ENCODE measurements at places on chromosomes 12 and 14.

DNA sequence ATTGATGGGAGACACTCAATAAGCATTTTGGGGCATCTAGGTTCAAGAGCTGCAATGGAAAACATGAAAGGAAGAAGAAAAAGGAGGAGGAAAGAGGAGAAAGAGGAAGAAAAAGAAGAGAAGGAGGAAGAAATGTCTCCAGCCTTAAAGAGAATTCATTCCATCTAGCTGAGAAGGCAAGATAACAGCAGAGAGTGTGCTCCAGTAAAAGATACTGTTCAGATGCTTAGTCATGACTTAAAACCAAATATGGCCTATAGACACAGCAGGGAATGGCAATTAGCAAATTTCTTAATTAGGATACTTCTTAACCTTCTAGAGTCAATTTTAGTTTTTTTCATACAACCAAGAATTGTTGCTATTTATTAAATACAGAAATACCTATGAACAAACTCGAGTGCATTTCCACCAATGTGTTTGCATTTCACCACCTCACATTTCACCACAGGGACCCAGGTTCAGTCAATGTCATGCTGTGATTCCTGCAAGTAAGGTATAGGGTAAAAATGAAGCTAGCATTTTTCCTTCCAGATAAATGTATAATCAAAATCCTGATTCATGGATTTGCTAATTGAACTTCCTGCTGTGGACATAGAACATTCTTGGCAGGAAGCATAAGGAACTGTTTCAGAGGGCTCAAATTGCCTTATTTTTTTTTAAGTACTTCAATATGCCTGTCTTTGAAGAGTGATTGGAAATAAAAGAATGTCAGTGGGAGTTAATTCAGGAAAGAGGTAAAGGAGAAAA, 177.8 kb downstream of the RPS29 start:
- no peak for DNase-seq

DNA sequence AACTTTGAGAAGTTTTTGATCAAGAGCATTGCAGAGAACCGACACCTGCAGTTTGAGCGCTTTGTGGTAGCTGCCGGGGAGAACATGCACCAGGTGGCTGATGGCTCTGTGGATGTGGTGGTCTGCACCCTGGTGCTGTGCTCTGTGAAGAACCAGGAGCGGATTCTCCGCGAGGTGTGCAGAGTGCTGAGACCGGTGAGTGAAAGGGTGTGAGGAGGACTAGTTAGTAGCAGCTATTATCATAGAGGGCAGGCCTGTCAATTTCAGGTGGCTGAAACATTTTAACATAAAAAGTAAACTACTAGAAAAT, 27.0 kb upstream of the HIGD1C start:
- DNase-seq = no peak

GRCh38 chr12:33455096-33455495, 15.5 kb upstream of the SYT10 start:
- no peak for DNase-seq

GRCh38 chr14:20998674-20999366, at the start of gene SLC39A2:
SLC39A2 (plus strand) TSS chr14:20999293; CDS start chr14:20999447, 154 bp downstream.
- no peak for DNase-seq

DNA sequence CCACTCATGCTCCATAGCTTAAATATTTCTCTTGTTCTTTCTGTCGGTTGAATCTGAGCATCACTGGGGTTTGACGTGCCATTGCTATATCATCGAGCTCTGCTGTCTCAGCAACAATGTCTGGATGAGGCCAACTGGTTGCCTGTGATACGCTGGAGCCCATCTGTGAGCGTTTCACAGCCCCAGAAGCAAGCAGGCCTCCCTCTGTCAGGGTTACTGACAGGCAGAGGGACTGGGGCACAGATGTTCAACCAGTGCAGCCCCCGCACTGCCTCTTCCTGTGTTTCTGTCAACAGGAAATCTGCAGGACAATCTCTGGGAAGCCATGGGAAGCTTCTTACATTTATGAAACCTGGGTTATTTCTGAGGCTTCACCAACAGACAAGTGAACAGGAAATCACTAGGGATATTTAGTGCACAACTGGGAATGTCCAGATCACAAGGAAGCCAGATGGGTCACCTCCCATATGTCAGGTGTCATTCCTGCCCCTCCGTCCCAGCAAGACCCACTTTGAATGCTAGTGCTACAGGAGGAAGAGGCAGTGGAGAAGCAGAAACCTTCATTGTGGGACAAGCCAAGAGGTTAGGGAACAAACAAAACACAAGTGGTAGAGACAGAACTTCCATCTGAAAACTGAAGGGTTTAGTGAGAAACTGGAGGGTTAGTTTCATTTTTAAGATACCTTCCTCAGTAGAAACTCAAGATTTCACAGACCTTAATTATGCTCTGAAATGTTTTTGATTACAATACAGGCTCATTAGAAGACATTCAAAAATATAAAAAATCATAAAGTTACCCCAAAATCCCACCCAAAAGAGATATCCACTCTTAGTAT, 24.1 kb downstream of the DMAC2L start:
- peak; percentile 29 for DNase-seq

GRCh38 chr12:116136340-116136739, 141.2 kb downstream of the MED13L start:
- DNase-seq = no peak
